ENCODE measurements at places on chromosomes 7 and 10.

DNA sequence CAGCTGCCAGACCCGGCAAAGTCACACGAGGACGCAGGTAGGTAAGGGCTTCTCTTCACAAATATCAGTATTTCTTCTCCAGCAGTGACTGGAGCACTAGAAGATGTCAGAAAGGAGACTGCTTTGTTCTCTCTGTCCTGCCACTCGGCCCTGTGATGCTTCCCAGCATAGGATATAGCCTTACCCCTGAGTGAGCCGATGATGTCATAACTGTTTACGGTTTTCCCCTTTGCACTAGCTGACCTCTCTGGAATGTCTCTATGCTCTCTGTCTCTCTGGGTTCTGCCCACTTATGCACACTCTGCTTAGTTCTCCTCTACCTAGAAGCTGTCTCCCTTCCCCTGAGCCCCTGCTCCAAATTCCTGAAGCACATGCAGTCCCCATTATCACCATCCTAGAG lies 167.5 kb upstream of the PODXL start:
- no peak for DNase-seq

- no peak for DNase-seq
Observed at GRCh38 chr7:23698822-23699221, 11.2 kb upstream of the STK31 start.

- no peak for DNase-seq
Observed at GRCh38 chr7:27143023-27143949, at the start of gene HOXA5. Gene HOXA5, minus strand, starts transcription at chr7:27143681. Its CDS starts 74 bp downstream, at chr7:27143607.

GRCh38 chr10:97134110-97134509 lies 51.6 kb downstream of the SLIT1 start:
- DNase-seq, result peak; percentile 11

DNA sequence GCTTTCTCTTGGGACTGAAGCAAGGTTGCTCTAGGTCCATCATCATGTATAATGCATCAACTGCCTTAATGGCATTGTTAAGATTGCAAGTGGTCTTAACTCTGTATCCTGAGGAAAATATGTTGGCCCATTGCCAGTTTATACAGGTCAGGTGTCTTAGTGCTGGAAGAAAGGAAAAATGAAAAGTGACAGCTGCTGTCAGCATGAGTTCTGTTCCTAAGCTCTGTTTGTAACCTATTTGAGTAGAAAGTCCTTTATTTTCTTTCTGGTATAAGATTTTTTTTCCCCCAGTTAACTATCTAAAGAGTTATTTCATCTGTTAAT lies 127.2 kb downstream of the SRI start:
- DNase-seq, result no peak

DNA sequence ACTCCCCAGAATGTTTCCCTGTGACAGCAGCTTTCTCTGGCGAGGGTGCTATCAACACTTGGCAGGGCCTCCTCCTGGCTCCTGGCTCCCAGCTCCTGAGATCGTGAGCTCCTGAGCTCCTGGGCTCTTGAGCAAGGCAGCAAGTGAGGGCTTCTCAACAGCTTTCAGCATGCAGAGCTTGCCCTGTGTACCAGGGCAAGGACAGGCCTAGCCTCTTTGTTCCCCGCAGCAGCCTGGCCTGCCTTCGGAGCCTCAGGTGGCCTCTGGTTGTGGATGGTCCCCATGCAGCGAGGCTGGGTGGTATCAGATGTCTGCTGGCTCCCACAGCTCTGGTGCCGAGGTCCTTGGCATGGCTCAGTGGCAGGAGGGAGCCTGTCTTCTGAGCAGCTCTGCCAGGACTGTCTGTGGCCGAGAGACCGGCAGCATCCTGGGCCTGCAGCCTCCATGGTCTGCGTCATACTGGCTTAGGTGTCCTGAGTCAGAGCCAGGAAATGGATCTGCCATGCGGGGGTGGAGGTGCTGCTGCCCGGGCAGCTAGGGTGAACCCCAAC lies 44.2 kb downstream of the ZMIZ1 start:
- no peak for DNase-seq

GRCh38 chr10:129707406-129708388 lies 240.7 kb downstream of the MGMT start:
- no peak for DNase-seq

DNA sequence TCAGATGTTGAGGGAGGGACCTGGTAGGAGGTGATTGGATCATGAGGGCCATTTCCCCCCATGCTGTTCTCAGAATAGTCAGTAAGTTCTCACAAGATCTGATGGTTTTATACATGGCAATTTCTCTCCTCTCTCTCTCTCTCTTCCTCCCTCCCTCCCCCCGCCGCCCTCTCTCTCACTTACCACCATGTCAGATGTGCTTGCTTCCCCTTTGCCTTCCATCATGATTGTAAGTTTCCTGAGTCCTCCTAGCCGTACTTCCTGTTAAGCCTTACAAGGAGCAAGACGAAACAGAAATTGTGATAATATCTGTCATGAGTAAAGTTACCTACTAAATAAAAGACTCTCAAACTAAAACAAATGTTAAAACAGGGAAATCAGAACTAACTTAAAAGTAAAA lies 19.9 kb upstream of the GPR141 start:
- no peak for DNase-seq

DNA sequence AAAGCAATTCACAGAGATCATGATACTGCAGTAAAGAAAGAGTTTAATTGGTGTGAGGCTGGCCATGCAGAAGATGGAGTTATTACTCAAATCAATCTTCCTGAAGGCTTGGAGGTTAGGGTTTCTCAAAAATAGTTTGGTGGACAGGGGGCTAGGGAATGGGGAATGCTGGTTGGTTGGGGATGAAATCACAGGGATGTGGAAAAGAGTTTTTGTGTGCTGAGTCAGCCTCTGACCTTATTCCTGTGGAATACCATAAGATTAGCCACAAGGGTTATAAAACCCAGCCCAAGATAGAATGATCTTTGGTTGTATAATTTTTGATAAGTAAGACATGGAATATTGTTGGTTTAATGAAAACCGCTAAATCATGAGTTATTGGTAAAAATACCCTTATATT lies 764.3 kb downstream of the TYW1 start:
- DNase-seq, result no peak

- DNase-seq, result no peak
Observed at GRCh38 chr7:121049897-121050296, 61.4 kb downstream of the CPED1 start.

- DNase-seq, result no peak
Observed at GRCh38 chr10:113849140-113849803, 4.6 kb downstream of the DCLRE1A start.

DNA sequence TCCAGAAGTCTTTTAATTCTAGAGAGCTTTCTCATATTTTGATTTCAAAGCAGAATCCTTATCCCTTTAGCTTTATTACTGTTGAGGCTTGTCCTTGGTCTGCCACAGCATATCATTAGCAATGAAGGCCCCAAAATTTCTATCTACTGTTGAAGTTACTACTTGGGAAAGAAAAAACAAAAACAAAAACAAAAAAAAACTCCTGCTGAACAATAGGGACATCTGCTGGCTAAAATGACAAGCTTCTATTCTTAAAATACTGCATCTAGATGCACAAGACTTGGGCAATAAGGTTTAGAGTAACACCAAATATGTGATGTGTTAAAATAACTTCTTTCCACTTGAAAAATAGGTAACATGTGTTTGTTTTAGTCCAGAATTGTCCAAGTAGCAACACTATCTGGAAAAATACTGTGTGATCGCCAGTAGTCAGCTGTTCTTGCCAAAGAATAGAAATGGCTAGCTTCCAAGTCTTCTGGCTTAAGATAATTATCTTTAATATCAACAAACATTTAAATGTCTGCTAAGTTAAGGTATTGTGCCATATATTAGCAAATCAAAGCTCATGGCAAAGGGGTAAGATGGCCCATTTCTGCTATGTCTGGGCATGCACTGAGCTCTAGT lies 3.8 kb upstream of the DMTF1 start:
- DNase-seq, result no peak

Measured in nucleus accumbens (tissue), 56 donors.